ENCODE measurements at places on chromosomes 5 and 9. TPM values are rescaled to one million over a fixed set of nuclear protein-coding genes. Genes with fewer than 3 reads are reported as not detected.

Gene AHRR
- 2.9 TPM for total RNA-seq

Gene TSPAN17
- total RNA-seq = 15.7 TPM

Gene SHC3
- total RNA-seq = 6.4 TPM

Gene AGXT2
- total RNA-seq = not detected

Gene KCNN2
- total RNA-seq = 0.46 TPM

Gene PCA3
- total RNA-seq = 0.24 TPM

Gene CD14
- total RNA-seq = 68.8 TPM

Gene MSMP
- total RNA-seq = not detected

Gene C9orf50
- not detected for total RNA-seq

Gene CD72
- total RNA-seq = 2.8 TPM

Gene LCN6
- total RNA-seq = 22.8 TPM

Gene SLC34A3
- total RNA-seq = not detected

Gene CDX1
- total RNA-seq = 0.28 TPM

Gene DENND1A
- total RNA-seq = 24.4 TPM

Gene SH3TC2
- 0.93 TPM for total RNA-seq

Gene SPATA31A5
- not detected for total RNA-seq

Gene AK8
- total RNA-seq = 1.3 TPM

Gene GRM6
- total RNA-seq = not detected

Gene OR1B1
- not detected for total RNA-seq

Gene C1QTNF3
- 11.9 TPM for total RNA-seq

Gene CFAP157
- 0.14 TPM for total RNA-seq

Gene AJM1
- total RNA-seq = 5.9 TPM
